ENCODE measurements at places on chromosomes 12 and 14.

GRCh38 chr12:104439137-104439536, 17.6 kb upstream of the CHST11 start:
- no peak for DNase-seq

DNA sequence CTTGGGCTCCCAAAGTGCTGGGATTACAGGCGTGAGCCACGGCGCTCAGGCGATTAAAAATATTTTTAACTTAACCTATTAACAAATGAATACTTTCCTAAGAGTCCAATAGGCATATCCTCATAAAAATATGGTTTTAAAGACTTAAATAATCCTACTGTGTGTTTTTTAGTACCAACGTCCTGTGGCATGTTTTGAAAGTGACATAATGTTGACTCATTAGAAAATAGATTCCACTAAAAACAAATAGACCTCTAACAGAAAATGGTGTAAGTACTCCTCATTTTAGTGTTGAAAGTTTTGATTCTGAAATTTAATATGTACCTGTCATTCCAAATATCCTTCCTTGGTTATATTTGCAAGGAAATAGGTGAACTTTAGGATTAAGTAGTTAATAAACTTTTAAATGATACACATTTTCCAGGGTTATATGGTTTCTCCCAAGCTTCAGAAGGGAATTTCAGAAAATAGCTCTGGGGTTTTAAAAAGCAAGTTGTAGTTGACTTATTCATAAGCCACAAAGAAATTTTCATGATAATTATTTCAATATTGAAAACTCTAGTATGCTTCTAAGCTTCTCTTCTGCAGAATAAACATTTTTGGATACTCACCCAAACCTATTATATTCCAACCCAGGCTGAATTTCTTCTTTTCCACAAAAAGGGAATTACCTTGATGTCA, 12.1 kb upstream of the LUM start:
- no peak for DNase-seq

DNA sequence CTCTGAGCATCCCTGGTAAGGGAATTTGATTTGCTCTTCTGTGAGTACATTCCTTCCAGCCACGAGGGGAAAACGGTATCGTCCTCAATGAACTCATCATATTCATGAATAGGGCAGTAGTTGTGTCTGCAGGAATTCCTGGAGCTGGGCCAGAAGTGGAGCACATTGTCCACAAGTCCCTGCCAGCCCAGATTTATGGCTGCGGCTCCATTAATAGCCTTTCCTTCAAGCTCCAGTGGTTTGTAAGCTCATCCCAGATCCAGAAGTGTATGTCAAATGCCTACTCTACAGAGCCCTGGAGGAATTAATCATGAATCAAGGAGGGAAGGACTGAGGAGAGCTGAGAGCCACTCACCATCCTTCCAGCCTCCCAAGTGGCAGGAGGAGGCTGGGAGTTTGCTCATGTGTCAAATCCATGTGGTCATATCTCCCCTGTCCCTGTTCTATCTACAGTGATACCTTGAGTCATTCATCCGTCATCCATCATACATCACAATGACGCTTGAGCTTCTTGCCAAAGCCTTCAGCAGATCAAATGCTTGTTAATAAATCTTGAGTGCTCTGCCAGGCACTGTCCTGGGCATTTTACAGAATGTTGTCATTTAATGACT, 65.5 kb downstream of the SVOP start:
- peak; percentile 86 for DNase-seq

DNA sequence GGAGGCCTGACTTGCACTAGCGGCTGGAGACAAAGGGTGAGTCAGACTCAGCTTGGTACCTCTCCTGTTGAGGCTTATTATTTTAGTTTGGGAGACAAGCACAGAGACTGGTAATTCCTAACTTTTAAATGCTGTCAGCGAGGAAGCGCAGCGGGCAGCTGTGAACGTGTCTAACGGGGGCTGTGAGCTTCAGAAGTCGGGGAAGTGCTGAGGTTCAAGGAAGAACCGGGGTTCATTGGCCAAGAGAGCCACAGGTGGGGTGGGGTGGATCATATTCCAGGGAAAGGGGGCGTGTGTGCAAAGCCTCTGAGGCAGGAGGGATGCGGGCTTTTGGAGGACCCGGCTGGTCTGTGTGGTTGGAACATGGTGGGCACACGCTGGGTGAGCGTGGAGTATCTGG, 36.1 kb upstream of the ADGRD1 start:
- no peak for DNase-seq

DNA sequence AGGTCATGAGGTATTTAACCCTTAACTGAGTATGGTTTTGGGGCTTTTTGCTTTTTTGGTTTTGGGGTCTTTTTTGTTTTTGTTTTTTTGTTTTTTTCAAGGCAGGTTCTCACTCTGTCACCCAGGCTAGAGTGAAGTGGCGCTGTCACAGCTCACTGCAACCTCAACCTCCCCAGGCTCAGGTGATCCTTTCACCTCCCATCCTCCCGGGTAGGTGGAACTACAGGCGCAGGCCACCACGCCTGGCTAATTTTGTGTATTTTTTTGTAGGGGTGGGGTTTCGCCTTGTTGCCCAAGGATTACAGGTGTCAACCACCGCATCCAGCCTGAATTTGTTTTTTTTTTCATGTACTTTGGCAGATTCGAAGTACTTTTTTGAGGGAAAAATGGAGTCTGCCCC, 19.9 kb downstream of the RAP1B start:
- DNase-seq = no peak

- no peak for DNase-seq
Observed at GRCh38 chr12:44385964-44386363, 490.2 kb downstream of the NELL2 start.

Data from SHP77 treated with DMSO at 0.1 percent for 48 hours (cell line).